Esophagus squamous epithelium (tissue), 5 donors: ENCODE measurements at places on chromosomes 7 and 10.

- DNase-seq, result no peak
Observed at GRCh38 chr10:107618504-107618994, 454.0 kb upstream of the SORCS1 start.

- DNase-seq, result no peak
Observed at GRCh38 chr7:105664816-105665525, 83.7 kb upstream of the EFCAB10 start.

DNA sequence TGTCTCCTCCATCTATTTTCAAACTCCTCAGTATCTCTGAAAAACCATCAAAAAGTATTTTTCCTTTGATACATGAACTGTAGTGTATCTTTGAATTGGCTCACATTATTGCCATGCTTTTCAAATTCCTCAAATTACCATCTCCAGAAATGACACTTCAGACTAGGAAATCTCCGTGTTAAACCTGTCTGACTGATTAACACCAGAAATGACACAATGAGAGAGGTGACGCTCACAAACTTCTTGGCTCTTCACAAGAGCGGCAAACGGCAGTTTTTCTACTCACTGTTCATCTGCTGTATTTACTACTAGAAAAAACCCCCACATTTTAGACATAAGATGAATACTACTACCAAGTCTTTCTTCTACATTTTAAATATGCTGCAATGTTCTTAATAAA is 56.6 kb downstream of the MKX start:
- no peak for DNase-seq

- DNase-seq, result no peak
Observed at GRCh38 chr7:43653466-43653865, 70.6 kb downstream of the STK17A start.

- no peak for DNase-seq
Observed at GRCh38 chr7:25931156-25931555, 220.8 kb upstream of the NFE2L3 start.

GRCh38 chr7:15417341-15417988 is 144.3 kb downstream of the AGMO start:
- no peak for DNase-seq

DNA sequence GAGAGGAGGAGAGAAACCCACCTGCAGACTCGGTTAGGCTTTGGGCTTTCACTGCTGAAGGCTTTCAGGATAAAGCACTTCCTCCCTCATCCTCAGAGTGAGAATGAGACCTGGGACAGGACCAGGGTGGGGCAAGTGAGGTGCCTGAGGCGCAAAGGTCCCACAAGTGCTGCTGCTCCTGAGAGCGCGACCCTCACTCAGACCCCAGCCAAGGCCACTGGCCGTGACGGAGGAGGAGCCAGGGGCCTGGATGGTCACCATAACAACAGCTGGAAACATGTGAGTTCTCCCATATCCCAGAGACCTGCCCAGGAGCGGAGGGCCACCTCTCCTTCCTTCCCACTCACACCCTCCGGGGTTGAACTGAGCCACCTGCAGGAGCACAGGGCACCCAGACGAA is 46.9 kb upstream of the MKRN1 start:
- no peak for DNase-seq

- no peak for DNase-seq
Observed at GRCh38 chr10:72736176-72736827, 44.4 kb downstream of the MCU start.

DNA sequence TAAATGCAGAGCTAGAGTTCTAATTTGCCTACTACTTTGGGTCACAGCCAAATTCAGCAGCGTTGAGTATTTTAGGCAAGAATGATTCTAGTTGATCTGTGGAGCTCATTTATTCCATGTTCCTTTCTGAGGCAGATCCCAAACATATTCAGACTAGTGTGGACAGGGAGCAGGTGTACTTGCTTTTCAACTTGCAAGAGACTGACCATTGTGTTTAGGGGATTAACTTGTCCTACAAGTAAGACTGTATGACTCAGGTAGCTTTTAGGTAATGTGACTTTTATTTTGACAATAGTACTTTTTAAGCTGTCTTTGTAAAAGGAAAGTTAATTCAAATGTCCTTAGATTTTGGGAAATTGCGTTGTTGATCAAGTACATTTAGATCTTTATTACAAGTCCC is 285.5 kb downstream of the TWIST1 start:
- no peak for DNase-seq

GRCh38 chr10:18400906-18401245 is 250.5 kb downstream of the NSUN6 start:
- no peak for DNase-seq

GRCh38 chr10:68074031-68074774 is 880 bp downstream of the HERC4 start:
- no peak for DNase-seq

GRCh38 chr7:74475243-74475986 is 21.7 kb downstream of the GTF2IRD1 start:
- no peak for DNase-seq

- no peak for DNase-seq
Observed at GRCh38 chr7:7862393-7862792, 106.2 kb upstream of the GLCCI1 start.

GRCh38 chr7:27670676-27671075 is 8.0 kb upstream of the HIBADH start:
- DNase-seq, result no peak

GRCh38 chr10:33153968-33154327 is 180.5 kb downstream of the NRP1 start:
- DNase-seq, result no peak

GRCh38 chr10:12022580-12023257 is 19.9 kb downstream of the UPF2 start:
- no peak for DNase-seq

DNA sequence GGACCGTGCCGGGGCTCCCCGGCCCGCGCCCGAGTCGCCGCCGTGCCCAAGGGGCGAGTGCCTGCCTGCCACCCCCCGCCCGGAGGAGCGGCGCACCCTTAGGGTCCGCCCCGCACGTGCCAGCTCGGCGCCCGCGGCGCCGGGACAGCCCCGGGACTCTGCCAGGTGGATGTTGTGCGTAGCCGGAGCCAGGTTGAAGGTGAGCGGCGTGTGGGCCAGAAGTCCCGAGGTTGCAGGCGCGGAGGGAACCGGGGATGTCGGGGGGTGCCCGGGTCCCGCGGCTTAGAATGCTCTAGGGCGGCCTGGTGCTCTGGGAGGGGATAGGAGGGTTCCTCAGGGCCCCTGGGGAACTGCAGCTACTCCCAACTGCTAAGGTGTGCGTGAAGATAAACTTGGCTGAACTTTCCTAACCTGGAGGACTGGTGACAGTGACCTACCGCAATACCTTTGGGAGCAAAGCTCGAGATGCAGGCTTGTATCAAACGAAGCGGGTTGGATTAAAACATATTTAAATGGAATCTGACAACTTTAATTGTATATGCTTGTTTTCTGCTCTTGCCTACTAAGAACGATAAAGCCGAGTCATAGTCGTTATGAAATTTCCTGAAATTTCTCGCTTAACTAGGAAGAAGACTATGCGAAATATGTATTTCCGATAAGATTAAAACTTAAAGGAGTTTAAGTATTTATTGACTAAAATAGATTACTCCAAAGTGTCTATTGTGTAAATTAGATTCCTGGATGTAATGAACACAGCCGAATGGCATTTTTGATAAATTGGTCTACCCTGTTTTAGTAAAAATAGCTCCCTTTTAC is at the start of gene CUX1:
Gene CUX1 (plus strand): TSS at position 156 of the 816 bp plus-strand sequence. CDS start 14 bp downstream, at position 170.
- DNase-seq, result no peak

DNA sequence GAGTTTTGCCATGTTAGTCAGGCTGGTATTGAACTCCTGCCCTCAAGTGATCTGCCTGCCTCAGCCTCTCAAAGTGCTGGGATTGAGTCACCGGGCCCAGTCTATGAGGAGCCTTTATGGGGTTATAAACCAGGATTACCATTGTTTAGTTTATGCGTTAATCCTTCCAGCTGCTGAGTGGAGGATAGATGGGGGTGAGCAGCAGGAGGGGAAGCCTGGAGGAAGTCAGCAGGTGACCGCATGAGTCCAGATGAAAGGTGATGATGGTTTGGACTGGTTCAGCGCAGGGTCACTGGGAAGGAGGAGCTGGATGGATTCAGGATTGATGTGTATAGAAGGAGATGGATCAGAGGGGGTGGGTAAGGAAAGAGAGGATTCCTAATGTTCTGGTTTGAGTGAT is 197.1 kb downstream of the ADAM12 start:
- DNase-seq, result no peak

DNA sequence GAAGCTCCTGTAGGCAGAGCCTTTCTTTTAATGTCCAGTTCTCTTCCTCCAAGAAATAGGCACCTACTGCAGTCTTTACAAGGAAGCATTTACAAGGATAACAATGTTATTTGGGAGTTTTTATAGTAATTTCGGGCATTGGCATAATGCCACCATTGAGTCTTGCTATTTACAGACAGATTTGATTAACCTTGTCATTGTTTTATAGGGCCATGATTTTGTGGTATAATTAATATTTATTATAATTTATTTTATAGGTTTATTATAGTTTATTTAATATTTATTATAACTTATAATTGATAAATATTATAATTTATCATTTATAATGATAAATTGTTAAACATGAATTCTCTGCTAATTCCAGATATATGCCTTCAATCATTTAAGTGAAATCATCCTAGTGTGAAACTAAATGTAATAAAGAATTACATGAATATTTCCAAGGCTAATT is 573 bp upstream of the POT1 start:
- no peak for DNase-seq

GRCh38 chr10:16995867-16996529 is 133.6 kb downstream of the CUBN start:
- no peak for DNase-seq

- DNase-seq, result no peak
Observed at GRCh38 chr10:121404611-121405010, 193.6 kb downstream of the FGFR2 start.

GRCh38 chr7:44348300-44348699 is 22.9 kb upstream of the CAMK2B start:
- no peak for DNase-seq

GRCh38 chr10:72272689-72273409 is 875 bp upstream of the DDIT4 start:
- peak; percentile 57 for DNase-seq

DNA sequence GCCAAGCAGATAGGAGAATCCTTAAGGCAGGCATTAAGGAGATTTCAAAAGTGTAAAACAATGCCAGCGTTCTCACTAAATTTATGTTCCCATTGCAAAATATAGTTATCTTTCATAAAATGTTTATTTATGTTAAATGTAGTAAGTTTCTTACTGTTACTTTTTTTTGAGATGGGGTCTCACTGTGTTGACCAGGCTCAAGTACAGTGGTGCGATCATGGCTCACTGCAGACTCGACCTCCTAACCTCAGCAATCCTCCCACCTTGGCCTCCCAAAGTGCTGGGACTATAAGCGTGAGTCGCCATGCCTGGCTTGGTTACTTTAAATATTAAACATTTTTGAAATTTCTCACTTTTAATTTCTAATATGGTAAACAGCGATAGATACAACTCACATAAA is 31.8 kb upstream of the PRKAR2B start:
- DNase-seq, result no peak

DNA sequence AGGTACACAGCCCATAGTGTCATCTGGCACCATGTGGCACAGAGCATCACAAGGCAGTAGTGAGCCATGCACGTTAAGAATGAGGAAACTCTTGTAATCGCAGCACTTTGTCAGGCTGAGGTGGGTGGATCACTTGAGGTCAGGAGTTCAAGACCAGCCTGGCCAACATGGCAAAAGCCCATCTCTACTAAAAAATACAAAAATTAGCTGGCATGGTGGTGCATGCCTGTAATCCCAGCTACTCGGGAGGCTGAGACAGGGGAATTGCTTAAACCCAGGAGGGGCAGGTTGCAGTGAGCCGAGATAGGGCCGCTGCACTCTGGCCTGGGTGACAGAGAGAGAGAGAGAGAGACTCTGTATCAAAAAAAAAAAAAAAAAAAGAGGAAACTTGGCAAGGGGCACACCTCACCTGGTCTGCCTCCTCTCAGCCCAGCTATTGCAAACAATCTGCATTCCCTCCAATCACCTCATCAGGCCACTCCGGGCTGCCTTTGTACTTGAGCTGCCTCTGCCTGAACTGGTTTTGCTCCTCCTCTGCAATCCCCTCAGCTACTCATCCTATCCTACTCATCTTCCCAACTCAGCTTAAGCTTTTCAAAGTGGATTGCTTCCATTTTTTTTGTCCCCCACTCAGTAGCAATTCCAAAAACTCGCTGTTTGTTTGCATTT is 46.0 kb upstream of the OPTN start:
- DNase-seq, result no peak

DNA sequence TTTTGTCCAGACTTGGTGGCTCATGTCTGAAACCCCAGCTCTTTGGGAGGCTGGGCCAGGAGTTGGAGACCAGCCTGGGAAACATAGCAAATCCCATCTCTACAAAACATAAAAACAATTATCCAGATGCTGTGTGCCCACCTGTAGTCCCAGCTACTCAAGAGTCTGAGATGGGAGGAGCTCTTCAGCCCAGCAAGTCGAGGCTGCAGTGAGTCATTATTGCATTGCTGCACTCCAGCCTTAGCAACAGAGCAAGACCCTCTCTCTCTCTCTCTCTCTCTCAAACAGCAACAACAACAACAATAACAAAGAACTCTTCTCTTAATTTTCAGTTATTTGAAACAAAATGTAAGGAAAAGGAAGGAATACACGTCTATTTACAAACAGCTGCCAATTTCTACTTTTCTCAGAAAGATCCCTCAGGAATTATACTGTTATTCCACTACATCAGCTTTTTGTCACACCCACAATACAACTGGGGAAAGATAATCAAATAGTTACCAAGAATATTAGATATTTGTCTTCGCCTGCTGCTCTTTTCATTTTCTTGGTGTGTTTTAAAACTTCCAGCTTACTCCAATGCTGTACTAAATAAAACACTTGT is 5.1 kb upstream of the TSPAN12 start:
- no peak for DNase-seq

DNA sequence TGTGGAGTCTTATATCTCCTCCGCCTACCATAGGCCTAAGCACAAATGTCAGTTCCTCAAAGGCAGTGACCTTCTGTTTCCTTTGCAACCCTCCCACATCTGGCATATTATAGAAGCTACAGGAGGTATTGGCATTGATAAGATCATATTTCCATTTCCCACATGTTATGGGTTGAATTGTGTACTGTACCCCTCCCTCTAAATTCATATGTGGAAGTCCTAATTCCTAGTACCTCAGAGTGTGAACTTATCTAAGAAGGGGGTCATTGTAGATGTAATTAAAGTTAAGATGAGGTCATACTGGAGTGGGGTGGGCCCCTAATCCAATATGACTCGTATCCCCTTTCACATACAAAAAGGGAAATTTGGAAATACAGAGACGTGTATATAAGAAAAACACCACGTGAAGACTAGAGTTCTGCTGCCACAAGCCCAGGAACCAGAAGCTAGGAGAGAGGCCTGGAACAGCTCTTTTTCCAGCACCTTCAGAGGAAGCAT is 6.1 kb upstream of the LAMB4 start:
- DNase-seq, result no peak

DNA sequence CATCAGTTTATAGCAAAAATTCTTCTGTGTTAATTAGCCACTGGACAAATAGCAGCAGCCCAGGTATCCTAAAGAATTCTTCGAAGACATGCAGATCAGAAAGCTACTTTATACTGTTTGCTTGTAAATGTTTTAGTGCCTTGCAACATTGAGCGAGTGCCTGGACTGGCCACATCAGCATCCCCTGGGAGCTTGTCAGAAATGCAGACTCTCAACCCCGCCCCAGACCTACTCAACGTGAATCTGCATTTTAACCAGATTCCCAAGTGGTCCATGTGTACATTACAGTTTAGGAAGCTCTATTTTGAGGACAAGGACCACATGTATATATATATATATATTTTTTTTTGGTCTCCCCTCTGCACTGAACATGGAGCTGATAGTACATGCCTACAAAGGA is 18.5 kb upstream of the PLEKHS1 start:
- no peak for DNase-seq

GRCh38 chr7:26265065-26265464 is 26.6 kb upstream of the SNX10 start:
- no peak for DNase-seq
